ENCODE measurements at places on chromosomes 3 and 15.

- no peak for DNase-seq
Measured at GRCh38 chr3:193826159-193826795, 233.3 kb downstream of the OPA1 start.

- no peak for DNase-seq
Measured at GRCh38 chr3:101938262-101938847, 89.0 kb downstream of the NFKBIZ start.

GRCh38 chr3:23869977-23870662, 46.7 kb downstream of the NKIRAS1 start:
- no peak for DNase-seq

DNA sequence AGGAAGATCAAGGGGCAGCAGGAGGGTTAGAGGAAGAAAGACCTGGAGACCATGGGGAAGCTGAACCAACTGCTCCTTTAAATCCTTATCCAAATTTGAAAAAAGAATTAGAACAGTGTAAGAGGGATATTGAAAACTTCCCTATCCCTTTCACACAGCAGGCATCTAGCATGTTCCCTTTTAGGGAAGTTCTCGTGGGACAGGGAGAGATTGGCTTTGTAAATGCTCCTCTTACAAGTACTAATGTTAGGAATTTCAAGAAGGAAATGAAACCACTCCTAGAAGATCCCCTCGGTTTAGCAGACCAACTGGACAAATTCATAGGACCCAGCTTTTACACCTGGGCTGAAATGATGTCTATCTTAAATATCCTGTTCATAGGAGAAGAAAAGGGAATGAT, 41.5 kb downstream of the PPCDC start:
- no peak for DNase-seq

GRCh38 chr15:33559207-33559890, 248.6 kb downstream of the RYR3 start:
- DNase-seq: no peak

DNA sequence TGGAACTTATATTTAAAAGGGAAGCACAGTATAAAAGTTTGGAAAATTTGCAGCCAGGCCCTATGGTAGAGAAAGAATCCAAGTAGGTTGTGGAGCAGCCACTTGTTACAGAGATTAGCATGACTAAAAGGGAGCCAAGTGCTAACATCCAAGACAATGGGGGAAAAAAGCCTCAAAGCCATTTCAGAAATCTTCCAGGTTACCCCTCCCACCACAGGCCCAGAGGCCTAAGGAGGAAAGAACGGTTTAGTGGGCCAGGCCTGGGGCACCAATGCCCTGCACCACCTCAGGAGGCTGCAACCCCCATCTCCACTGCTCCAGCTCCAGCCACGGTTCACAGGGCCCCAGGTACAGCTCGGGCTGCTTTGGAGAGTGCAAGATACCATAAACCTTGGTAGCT, 69.9 kb downstream of the IGF2BP2 start:
- no peak for DNase-seq

- no peak for DNase-seq
Measured at GRCh38 chr3:76405196-76405595, 619.8 kb upstream of the ZNF717 start.

DNA sequence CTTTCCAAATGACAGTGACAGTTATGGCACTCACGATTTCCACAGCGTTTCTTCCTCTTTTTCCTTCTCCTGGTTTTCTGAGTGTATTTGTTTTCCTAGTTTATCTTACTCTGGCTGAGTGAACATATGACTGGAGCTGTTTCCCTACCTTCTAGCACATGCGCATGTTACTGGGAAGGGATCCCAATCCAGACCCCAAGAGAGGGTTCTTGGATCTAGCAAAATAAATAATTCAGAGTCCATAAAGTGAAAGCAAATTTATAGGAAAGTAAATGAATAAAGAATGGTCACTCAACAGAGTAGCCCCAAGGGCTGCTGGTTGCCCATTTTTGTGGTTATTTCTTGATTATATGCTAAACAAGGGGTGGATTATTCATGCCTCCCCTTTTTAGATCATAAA, 23.8 kb downstream of the METTL6 start:
- DNase-seq: no peak

GRCh38 chr3:38990621-38991020, 61.1 kb downstream of the SCN11A start:
- no peak for DNase-seq

DNA sequence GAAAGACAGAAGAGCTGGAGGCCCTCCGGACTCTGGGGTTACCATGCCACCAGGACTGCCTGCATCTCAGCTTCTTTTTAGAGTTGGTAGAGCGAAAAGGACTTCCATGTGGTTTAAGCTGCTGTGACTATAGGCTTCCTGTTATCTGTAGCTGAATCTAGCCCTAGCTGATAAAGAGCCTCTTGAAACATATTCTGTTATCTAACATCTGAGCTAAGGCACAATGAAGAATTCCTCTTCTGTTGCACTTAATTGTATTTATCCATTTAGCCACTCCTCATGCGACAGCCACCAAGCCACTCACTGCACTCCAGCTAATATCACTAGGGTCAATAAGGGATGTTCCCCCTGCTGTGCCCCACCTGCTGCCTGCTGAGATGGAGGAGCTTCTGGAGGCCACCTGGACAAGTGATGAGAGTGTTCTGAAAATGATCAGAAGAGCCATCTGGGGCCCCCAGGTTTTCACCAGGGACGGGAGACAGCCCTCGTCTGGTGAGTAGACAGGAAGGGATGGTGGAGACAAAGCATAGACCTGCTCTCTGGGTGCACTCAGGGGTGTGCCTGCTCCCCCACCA, 94.6 kb upstream of the PLXNA1 start:
- DNase-seq: peak; percentile 88

DNA sequence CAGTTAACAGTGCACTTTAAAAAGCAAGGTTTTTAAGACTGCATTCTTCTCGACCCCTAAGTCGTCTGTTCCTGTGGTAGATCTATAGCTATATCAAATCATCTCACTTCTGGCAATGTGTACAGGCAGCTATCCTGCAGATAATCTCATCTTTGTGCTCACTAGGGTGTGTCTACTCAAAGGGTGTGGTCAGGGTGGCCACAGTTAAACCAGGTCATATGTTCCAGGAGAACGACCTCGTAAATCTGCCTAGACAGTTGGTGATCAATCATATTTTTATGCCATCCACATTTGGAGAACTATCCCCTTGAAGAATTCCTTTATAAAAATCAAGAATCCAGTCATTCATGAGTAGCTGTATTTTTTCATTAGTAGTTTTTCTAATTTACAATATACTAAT, 3.0 kb downstream of the VEPH1 start:
- no peak for DNase-seq

DNA sequence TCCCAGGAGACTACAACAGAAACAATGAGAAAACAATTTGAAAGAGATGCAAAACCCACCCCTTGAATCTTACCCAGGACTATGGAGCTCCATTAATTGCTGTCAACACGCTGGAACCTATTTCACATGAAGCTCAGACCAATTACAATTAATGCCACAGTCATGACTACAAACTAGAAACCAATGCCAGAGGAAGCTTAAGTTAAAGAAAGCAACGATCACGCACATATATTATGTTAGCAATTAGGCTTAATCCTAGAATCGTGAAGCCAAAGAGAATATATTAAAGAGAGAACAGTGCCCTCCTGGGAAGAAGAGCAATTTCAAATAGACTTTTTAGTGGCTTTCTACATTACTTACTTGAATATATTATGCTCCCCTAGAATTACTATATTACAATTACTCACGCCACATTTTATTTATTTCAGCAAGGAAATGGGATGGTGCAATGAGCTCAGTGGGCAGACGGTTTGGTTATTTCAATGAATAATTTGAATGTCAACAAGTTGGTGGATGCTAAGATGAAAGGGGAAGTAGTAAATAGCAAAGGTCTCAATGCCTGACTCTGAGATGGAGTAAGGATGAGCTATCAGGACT, 125.5 kb downstream of the GREM1 start:
- no peak for DNase-seq

DNA sequence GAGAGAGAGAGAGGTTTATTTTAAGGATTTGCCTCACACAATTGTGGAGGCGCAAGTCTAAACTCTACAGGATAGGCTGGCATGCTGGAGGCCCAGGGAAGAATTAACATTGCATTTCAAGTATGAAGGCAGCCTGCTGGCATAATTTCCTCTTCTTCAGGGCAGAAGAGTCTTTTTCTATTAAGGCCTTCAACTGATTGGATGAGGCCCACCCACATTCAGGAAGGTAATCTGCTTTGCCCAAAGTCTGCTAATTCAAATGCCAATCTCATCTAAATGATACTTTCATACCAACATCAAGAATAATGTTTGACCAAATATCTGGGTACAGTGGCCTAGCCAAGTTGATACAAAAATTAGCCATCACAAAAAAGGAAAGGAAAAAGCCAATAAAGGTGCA, 258.1 kb upstream of the MDFIC2 start:
- DNase-seq: no peak

- no peak for DNase-seq
Measured at GRCh38 chr3:31476209-31476608, 56.5 kb upstream of the STT3B start.

- DNase-seq: no peak
Measured at GRCh38 chr15:77550301-77551251, 82.1 kb downstream of the LINGO1 start.

DNA sequence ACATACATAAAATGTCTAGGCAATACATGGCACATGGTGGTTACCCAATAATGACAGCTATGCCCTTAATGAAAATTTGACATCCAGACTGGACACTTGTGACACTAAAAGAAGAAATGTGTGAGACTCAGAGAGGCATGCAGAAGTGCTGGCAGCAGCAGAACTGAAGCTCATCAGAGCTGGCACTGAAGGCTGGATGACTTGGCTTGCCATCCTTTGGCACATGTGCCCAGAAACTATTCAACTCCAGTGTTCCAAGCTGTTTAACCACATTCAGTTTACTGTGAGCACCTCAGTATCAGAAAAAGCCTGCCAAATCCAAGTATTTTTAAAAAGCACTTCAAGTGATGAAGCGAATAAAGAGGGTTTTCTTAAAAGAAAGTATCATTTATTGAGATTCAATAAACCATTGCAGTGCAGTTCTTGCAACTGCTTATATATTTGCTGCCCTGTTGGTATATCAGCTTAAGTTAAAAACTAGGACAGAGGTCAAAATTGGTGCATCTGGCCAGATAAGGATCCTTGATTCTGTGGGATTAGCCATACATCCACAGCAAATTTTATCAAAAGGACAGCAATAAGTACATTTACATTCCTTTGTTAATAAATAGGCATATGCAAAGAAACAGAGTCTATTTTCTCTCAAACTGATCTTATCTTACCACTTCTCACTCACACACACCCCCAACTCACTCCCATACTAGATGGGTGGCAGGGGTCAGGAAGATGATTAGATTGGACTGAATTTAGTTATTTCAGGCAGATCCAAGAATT, 15.8 kb downstream of the IGSF11 start:
- no peak for DNase-seq

GRCh38 chr3:103406320-103406850, 971.6 kb downstream of the ZPLD1 start:
- DNase-seq: no peak

GRCh38 chr3:195284842-195285241, 13.9 kb upstream of the XXYLT1 start:
- no peak for DNase-seq

GRCh38 chr3:6120786-6121185, 740.1 kb upstream of the GRM7 start:
- DNase-seq: no peak

- DNase-seq: no peak
Measured at GRCh38 chr3:40765884-40766283, 241.1 kb downstream of the ZNF621 start.

DNA sequence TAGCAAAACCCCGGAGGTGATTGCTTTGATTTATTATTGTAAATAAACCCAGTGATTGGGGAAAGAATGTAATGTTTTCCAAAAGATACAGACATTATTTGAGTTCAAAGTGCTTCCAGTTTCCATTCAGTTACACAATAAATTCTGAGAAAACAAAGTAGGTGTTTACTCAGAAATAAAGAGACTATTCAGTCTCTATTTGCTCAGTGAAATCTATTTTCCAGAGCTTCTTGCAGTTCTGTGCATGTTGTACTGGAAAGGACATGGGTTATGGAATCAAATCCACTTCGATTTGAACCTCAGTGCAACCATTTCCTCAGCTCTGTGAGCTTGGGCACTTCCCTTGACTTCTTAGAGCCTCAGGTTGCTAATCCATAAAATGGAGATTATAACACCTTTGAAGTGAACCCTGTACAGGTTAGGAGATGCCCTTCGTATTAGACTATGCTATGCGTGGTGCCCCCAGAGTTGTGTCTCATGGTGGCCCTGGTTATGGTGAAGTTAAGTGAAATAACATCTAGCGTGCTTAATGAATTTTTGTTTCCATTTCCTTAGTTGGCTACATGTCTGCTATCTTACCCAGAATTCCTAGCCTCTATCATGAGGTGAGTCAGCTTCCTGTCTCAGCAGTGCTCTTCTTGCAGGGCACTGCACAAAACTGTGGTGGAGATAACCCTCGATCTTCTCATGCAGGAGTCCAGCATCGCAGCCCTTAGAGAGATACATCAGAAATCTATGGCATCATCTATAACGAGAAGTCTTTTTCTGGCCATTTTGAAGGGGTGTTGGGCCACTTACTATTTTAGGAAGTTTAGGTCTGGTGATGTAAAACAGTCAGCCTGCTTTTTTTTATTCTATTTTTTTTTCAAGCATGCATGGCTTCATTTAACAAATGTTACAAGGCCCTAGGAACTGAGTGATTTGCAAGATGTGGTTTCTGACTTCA, 97.7 kb downstream of the RPL39L start:
- DNase-seq: no peak

GRCh38 chr3:2513986-2514385, 415.3 kb downstream of the CNTN4 start:
- no peak for DNase-seq

DNA sequence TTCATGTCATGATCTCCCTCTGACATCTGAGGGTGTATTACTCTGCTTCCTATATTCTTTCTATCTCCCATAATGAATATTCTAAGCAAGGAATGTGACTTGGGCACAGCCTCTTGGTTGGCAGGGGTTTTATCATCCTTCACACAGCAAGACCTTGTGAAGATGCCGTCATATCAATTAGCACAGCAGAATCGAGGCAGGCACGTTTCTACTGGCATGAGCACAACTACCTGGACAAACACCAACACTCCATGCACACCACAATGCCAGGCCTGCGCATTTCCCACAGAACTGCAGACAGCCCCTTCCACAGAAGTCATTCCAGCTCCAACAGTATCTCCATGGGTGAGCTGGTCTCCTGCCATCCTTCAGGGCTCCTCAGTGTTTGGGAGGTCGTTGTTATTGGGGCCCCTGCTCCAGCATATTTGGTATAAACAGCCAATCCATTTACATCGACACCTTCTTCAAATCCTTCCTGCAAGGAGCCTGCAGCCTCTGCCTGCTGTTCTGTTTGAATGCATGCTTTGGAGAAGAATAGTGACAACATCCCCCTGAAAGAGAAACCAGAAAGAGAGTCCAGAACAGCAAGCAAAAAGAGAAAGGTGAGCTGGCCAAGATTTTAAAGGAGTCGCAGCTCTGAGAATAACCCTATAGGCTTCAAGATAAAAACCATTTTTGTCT, 275.5 kb downstream of the SHOX2 start:
- DNase-seq: no peak

GRCh38 chr15:41546851-41547786, 3.1 kb upstream of the RPAP1 start:
- DNase-seq: no peak

- DNase-seq: no peak
Measured at GRCh38 chr3:142394921-142395622, 52.8 kb downstream of the XRN1 start.

Measured in NCI-H1417 treated with DMSO at 0.1 percent for 48 hours (cell line).